ENCODE measurements at places on chromosomes 7 and 10.

DNA sequence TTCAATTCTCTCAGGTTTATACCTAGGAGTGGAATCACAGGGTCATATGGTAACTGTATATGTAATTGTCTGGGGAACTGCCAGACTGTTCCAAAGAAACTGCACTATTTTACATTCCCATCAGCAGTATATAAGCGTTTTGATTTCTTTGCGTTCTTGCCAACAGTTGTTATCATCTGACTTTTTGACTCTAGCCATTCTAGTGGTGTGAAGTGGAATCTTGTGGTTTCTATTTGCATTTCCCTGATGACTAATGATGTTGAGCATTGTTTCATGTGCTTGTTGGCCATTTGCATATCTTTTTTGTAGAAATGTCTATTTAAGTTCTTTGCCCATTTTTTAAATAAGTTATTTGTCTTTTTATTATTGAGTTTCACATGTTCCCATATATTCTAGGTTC is 44.3 kb upstream of the ZC3HAV1 start:
- DNase-seq, result no peak

DNA sequence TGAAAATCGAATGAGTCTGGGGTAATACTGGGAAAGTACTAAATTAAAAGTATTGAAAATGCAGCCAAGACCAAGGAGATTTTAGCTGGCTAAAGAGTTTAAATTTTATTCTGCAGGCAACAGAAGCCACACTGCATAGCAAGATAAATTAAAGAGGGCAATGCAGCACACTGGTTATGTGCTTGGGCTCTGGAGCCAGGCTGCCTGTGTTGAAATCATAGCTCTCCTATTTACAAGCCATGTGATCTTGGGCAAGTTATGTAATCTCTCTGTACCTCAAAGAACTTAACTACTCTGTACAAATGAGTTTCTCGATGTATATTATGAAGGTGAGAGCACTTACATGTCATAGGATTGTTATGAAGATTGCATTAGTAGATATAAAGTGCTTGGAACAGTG is 9.9 kb downstream of the SLC25A13 start:
- peak; percentile 71 for DNase-seq

- no peak for DNase-seq
Observed at GRCh38 chr10:117448802-117449201, 73.6 kb upstream of the PDZD8 start.

GRCh38 chr10:110081911-110082310 is 74.1 kb downstream of the ADD3 start:
- peak; percentile 83 for DNase-seq

DNA sequence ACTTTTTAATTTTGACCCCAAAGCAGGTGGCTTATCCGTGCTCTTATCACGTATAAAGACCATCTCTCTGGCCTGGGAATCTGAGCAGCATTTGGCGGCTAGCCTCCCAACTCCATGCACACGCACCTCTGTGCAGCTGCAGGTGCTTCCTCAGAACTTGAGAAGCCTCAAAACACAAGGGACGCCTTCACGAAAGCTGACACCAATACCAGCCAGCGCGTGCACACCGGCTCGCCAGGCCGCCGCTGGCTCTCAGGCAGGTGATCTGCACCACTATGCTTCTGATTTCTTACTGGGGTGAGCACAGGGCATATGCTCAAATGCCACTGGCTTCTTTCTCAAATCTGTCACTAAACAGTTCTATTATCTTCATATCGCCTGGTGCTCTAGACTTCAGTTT is 145.0 kb downstream of the PARD3 start:
- no peak for DNase-seq

DNA sequence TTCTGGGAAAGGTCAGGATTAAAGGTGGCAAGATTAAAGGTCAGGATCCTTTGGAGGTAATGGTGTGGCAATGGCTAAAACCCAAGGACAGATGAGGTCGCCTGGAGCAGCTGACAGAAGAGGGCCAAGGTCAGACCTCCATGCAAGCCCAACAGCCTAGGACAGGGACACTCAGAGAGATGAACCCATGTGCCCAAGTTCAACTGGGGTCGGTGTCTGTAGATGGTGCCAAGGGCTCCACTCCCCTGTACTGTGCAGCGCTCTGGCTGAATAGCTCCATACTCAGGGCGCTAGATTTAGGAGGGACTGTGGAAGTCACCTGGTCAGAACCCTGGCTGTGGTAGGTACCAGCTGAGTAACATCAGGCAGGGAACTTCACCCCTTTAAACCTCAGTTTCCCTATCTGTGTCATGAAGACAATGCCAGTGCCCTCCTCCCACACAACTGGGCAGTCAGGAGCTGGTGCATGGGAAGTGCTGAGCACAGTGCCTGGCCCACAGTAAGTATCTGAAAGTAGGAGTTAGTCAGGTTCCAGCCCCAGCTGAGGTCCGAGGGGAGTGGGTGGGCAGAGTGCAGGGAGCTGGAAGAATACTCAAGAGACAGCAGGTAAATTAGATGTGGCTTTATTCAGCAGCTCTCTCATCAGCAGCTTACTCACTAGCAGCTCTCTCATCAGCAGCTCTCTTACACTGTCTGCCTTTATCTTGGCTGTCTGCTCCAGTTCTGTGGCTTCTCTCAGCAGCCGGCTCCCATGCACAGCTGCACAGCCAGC is 327.1 kb downstream of the GLRX3 start:
- no peak for DNase-seq

DNA sequence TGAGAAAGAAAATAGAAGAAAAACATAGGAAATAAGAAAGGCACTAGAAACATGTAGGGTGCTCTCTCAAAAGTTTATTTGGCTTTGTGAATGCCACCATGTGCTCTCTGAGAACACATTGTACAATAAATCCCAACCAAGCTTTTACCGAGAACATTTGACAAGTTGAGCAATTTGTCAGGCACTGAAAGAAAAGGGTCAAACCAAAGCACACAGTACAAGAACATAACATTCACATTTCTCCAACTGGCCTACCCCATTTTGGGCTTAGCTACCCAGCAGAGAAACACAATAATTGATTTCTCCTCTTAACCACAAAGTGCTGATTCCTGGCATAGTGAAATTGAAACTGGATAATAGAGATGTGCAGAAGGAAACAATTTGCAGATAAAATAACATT is 69.2 kb upstream of the SLC39A12 start:
- DNase-seq, result no peak

DNA sequence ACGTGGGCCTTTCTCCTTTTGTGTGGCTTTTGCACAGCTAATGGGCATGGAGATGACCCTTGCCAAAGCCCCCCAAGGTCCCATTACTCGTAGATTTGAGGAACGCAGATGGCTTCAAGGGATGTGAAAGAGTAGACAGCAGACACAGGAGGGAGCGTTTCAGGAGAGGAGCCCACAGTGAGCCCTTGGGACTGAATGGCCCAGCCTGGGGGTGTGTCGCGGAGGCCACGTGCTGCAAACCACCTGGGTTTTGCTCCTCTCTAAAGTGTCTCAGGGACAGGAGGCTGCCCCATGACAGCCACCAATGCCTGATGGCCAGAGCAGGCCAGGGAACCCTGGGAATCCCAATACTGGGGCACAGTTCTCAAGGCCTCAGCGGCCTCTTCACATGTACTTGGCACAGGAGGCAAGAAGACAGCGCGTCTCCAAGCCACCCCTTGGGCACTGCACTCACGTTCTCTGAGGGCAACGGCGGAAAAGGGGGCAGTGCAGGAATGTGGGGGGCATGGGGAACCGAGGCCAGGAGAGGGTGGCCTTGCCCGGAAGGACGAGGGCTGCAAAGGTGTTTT is 185.2 kb downstream of the WDR37 start:
- DNase-seq, result no peak

GRCh38 chr10:44879531-44879899 is 31.6 kb upstream of the TMEM72 start:
- DNase-seq, result no peak

- DNase-seq, result no peak
Observed at GRCh38 chr7:116577320-116577871, 52.6 kb downstream of the CAV1 start.

- DNase-seq, result no peak
Observed at GRCh38 chr10:20811131-20811530, 86.0 kb downstream of the NEBL start.

DNA sequence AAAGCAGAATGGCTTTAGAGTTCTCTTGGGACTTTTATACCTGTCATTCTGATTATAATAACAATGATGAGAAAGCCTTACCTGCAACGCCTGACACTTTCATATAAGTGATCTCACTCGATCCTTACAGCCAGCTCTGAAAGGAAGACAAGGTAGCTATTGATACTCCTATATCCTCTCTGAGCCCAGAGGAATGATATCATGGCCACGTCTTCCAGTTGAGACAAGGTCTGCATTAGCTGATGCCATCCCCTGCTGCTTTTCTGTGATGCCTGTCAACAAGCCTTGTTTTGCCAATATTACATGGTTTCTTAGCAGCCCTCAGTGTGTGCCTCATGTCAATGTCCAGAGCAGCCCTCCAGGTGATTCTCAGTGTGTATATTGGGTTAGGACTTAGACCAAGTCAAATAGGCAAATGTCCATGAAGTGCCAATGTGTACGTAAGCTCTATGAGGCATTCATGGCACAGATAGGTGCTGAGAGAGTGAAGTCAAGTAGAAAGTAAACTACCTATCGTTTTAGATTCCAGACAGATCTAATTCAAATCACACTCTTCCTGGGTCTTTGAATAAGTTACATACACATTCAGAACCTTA is 405.9 kb downstream of the ADRA2A start:
- DNase-seq, result no peak

GRCh38 chr7:4683884-4684565 is 1.9 kb downstream of the FOXK1 start:
- DNase-seq, result no peak

- no peak for DNase-seq
Observed at GRCh38 chr10:11018432-11018841, 765 bp downstream of the CELF2 start.

DNA sequence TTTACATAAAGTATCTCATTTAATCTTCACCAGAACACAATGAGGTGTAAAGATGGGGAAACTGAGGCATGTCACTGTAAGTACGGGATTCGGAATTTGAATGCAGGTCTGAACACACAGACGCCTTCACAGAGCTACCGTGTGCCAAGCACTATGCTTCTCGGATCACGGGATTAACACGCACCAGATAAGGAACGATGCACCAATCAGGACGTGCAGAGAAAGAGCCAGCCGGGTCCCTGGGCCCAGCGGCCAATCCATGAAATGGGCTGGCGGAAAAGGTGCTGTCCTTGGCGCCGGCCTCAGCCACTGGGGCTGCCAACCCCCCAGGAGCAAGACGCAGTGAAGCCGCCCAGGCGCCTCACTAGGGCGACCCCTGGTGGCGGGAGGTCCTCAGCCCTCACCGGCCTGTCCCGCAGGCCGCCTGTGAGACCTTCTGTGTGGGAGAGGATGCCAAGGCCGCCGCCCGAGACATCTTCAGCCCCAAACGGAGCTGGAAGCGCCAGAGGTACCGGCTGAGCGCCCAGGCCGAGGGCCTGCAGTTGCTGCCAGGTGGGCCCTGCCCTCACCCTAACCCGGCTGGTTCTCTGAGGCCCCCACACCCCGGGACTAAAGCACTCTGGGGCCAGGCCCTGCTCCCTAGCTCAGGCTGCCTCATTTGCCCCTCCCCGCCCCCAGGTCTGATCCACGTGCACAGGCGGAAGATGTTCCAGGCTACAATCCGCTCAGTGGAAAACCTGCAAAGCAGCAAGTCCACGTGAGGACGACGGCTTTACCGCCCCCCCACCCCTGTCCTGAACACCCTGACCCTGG is 15.6 kb downstream of the ATG9B start:
- DNase-seq, result no peak

- DNase-seq, result peak; percentile 6
Observed at GRCh38 chr7:90312745-90313144, 8.4 kb downstream of the FAM237B start.

DNA sequence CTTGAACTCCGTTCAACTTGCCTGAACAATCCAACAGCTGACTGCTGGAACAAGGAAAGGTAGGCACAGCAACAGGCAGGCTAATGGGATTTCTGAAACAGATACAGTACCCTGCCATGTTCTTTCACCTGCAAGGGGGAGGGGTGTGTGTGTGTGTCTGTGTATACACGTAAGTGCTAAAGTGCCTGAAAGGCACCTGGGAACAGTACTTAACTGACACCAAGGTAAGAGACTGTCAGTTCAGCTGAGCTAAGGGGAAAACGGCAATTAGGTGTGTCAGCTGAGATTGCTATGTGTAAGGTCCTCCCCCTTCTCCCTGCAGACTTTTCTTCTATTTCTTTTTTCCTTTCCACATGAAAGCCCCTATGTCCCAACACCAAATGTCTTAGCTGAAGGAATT is 27.0 kb downstream of the NAMPT start:
- no peak for DNase-seq

DNA sequence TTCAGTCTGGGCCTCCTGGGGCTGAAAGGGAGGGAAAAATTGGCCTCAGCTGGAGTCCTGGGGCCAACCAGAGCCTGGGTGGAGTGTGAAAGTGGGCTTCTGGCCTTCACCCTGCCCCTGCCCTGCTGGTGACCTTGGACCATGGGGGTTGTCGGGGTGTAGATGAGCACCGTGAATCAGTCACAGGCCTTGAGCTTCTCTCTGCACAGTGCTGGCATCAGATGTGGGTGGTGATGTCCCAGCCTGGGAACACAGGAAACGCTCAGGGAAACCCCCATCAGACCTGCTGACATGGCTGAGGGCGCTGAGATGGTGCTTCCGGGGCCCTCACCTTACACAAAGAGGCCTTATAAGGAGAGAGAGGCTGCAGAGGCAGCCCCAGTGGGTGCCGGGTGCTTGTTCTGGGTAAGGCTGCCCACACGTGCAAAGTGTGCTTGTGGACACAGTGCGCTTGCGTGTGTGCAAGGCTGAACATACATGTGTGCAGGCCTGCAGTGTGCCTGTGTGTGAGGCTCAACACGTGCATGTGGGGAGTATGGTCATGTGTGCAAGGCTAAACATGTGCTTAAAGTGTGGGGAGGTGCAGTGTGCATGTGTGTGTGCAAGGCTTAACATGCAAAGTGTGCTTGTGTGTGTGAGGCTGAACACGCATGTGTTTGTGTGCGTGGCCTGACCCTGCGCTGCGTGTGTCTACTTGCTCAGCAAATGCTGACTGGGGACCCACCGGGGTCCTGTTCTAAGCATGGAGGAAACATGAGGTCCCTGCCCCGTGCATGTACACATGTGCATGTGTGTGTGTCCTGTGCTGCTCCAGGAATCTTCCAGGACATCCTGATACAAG is 6.5 kb downstream of the ARPC1B start:
- no peak for DNase-seq

GRCh38 chr7:5597772-5598171 is 174.1 kb upstream of the TNRC18 start:
- no peak for DNase-seq

DNA sequence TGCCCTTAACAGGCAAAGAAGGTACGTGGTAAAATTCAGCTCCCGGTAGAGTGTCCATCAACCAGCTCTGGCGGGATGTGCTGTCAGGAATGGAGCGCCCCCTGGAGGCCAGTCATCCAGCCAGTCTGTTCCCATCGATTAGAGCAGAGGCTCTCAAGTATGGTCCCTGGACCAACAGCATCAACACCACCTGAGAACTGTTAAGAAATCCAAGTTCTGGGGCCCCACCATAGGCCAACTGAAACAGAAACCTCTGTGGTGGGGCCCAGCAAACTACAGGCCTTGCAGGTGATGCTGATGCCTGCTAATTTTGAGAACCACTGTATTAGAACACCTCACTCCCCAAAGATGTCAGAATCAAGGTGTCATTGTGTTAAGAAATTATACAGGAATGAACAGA is 109.2 kb downstream of the DPY19L1 start:
- DNase-seq, result no peak
